Central memory CD4-positive, alpha-beta T cell (primary cell): ENCODE measurements at places on chromosomes 3 and 15.

- DNase-seq, result no peak
Measured at GRCh38 chr15:39397883-39398282, 183.0 kb upstream of the THBS1 start.

GRCh38 chr3:107704477-107704876, 181.7 kb downstream of the BBX start:
- no peak for DNase-seq

- no peak for DNase-seq
Measured at GRCh38 chr3:132911741-132912415, 126.3 kb upstream of the TMEM108 start.

- DNase-seq, result no peak
Measured at GRCh38 chr3:195117978-195118581, 152.9 kb downstream of the XXYLT1 start.

- no peak for DNase-seq
Measured at GRCh38 chr3:191372122-191372521, 41.8 kb upstream of the UTS2B start.
